ENCODE measurements at places on chromosomes 7 and 10.

DNA sequence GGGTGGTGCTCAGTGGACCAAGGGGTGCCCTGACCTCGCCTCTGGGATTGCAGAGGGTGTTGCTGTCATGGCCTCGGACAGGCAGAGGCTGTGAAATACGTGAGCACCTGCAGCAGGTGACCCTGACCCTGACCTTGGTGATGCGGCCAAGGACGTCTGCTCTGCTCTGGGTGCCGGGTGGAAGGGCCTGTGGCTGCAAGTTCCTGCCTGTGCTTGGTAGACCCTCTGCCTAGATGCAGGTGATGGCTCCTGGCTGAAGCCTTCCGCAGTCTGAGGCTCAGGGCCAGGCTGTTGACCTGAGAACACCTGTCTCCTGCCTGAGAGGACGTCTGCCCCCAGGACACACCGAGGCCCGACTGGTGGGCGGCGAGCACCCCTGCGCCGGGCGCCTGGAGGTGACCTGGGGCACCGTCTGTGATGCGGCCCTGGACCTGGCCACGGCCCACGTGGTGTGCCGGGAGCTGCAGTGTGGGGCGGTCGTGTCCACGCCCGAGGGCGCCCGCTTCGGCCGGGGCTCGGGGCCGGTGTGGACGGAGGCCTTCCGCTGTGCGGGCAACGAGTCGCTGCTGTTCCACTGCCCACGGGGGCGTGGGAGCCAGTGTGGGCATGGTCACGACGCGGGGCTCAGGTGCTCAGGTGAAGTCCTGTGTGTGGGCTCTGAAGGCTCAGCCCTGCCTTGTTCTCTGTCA lies 4.4 kb downstream of the SCART1 start:
- DNase-seq: no peak

- DNase-seq: no peak
These were observed 240.8 kb downstream of the ADK start for GRCh38 chr10:74391786-74392185.

DNA sequence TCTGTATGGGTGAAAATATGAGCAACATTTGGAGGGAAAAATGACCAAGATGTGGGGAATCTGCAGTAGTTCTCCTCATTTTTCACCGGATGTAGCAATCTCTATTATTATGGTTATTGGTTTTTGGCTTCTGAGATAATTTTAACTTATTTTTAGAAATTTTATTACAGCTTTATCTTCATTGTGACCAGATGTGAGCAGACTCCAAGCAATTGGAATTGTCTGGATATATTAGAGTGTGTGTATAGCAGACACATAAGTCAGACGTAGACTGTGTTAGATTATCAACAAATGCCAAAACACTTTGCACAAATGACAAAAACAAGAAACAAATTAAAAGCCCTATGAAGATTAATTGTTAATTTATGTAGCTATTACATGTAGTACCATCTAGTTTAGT lies 249.1 kb downstream of the DNAJB9 start:
- no peak for DNase-seq

DNA sequence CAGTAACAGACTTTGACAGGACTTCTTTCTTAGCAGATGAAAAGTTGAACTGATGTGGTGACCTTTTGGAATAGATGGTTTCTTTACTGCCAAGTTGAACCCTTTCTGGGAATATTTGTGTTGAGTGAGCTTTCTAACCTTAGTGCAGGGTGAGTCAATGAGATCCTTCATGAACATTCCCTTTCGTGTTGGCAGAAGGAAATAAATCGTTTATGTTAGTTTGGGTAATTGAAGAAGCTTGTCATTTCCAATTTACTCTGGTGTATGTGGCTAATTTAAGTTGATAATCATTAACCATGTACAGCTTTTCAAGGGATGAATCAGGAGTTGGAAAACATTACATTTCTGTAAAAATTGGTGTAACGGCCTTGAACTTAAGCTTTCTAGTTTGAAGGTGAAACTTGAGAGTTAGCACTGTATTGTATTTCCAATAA lies 43.4 kb downstream of the PTTG1IP2 start:
- DNase-seq: no peak

- DNase-seq: no peak
These were observed 72.6 kb upstream of the STEAP1 start for GRCh38 chr7:90081621-90082020.

DNA sequence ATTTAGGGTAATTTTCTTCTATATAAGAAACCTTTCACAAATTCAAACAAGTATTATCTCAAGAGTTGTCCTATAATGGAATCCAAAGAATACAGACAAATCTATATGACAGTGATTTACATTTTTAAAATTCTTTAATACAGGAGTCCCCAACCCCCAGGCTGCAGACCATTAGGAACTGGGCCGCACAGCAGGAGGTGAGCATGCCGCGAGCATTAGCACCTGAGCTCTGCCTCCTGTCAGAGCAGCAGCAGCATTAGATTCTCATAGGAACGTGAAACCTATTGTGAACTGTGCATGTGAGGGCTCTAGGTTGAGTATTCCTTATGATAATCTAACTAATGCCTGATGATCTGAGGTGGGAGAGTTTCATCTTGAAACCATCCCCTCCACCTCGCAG lies 37.7 kb downstream of the SNX13 start:
- no peak for DNase-seq

DNA sequence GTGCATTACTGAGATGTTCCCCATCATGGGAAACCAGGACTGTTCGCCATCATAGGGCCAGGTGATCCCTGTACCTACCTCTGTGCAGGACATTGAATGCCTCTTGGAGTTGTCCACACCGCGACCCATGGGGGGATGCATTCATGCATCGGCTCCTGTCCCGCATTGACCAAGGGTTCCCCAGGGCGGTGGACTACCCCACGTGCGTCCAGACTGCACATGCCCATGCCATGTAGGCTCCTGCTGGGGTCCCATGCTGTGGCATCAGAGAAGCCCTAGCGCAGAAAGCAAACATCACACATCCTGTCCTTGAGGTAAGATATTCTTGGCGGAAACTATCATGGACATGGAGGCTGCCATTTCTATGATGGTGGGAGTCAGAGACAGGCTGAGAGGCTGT lies 121.6 kb upstream of the UNC5B start:
- DNase-seq: no peak

DNA sequence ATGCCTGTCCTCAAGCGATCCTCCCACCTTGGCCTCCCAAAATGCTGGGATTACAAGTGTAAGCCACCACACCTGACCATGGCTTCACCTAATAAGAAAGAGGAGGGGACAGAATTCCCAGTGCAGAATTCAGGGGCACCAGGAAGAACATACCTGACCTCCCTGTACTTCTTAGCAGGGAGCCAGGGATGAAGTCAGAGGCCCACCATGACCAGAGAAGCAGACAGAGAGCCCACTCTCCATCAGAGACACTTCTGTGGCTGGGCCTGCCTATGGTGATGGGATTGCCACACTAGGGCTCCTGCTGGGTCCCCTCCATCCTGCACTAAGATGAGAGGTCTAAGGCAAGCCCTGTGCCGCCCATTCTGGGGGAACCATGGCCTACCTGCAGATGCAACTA lies 157.4 kb upstream of the LYZL2 start:
- DNase-seq: no peak
